ENCODE measurements at places on chromosomes 12 and 14. TPM values are rescaled to one million over a fixed set of nuclear protein-coding genes. Genes with fewer than 3 reads are reported as not detected.

- no peak for DNase-seq
These were observed 10.9 kb downstream of the RTL1 start for GRCh38 chr14:100892496-100893227.

DNA sequence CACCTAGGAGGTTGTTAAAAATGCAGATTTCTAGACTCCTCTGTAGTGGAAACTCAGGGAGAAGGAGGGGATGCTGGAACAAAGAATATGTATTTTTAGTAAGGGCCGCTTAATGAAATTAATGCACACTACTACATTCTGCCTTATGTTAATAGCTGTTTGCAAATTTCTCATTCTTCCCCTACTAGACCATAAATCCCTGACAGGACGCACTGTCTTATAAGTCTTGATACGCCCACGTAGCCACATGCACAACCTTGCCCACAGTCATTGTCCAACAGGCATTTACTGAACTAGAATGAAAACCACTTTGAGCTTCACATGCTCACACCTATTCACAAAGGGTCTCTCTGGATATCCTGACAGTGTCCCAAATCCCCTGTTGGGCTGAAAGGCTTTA, 10.5 kb downstream of the KRT2 start:
- DNase-seq, result peak; percentile 74

DNA sequence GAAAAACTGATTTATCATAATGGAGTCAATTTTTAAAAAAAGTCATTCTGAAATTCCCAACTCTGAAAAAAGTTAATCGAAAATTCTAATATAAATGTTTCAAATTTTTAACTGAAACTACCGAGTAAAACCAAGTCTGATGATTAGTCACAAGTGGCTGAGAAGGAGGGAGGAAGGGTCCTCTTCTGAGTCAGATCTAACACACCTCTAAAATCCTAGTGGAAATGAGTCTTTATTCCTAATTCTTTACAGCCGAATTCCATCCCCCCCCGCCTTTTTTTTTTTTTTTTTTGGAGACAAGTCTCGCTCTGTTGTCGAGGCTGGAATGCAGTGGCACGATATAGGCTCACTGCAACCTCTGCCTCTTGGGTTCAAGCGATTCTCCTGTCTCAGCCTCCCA, 37.9 kb downstream of the RAD9B start:
- no peak for DNase-seq

- DNase-seq, result no peak
These were observed 21.7 kb downstream of the TMBIM6 start for GRCh38 chr12:49763006-49763591.

- no peak for DNase-seq
These were observed 670.6 kb downstream of the SLC16A7 start for GRCh38 chr12:60266381-60266852.

GRCh38 chr14:26400373-26400772, 197.5 kb downstream of the NOVA1 start:
- DNase-seq, result no peak

DNA sequence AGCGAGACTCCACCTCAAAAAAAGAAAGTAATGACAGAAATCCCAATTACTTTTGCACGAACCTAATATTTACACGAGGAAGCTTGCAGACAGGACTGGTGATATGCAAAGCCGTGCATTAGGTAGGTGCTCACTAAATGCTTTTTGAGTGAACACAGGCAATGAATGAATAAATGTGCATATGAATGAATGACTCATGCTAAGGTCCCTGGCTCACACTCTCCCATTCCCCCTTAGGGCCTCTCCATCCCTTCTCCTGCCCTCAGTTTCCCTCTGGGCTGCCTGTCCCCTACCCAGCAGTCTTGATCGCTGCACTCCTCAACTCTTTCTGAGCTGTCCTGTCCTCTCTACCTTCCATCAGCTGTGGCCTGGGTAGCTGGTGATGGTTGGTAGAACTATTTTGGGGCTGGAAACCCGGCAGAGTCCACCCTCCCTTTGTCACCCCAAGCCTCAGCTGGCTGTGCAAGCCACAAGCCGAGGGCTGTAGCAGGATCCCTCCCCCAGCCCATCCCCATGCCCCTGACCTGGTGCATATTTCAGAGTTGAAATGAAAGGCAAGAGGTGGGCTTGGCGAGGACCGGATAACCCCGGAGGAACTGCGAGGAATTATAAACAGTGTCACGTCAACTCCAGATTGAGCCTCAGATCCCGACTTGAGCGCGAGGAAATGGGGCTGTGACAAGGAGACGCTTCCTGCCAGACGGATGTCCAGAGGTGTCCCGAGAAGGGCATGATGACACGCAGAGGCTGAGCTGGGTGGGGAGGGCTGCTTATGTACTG, 191.7 kb upstream of the GSC start:
- DNase-seq, result peak; percentile 89

GRCh38 chr14:99125113-99125512, 146.9 kb downstream of the BCL11B start:
- peak; percentile 68 for DNase-seq

DNA sequence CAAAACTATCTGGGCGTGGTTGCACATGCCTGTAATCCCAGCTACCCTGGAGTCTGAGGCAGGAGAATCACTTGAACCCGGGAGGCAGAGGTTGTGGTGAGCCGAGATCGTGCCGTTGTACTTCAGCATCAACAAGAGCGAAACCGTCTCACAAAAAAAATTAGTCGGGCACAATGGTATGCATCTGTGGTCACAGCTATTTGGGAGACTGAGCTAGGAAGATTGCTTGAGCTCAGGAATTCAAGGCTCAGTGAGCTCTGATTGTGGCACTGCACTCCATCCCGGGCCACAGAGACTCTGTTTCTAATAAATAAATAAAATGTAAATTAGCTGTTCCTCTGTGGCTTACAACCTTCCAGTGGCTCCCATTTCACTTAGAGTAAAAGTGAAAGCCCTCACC, 28.0 kb downstream of the RCOR1 start:
- DNase-seq, result no peak

GRCh38 chr12:41221491-41221890, 33.4 kb downstream of the PDZRN4 start:
- DNase-seq, result no peak

DNA sequence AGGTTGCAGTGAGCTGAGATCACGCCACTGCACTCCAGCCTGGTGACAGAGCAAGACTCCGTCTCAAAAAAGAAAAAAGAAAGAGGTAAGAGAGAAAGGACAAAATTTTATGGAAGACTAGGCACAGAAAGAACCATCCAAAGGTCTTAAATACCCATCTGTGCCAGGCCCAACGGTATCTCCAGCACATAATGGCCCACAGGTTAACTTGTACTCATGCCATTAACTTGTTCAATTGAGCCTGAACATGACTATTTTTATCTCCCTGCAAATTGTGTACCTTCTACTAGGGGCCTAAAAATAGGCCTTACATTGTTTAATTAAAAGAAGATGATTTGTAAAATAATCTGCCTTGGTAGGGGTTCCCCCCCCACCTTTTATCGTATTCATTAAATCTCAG, 80.2 kb downstream of the RIC8B start:
- no peak for DNase-seq

DNA sequence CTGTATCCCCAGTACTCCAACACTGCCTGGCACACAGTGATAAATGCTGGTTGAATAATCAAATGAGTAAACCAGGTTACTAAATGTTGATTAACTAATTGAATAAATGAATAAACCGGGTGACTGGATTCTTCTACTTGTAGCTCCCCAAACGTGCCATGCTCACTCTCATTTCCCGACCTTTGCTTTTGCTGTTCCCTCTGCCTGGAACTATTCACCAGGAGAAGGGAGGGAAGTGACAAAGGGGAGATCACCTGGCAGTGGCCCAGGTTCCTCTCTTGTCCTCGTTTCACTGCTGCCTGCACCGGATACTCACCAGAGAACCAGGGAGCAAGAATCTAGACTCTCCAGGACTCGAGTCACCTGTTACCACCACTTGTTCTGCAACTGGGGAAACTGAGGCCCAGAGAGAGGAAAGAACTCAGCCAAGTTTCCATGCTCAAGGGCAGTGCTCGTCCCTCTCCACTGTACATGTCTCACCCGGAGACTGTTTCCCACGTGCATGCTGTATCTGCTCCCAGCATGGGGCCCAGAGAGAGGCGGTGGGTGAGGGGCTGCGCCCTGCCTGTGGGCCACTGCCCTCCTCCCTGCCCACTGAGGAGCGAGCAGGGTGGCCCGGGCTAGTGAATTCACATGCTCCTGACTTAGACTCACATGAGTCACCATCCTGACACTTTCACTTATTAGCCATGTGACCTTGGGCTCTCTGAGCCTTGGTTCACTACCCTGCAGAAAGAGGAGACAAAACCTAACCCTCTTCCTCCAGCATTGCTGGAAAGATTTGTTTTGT, 17.7 kb upstream of the POP5 start:
- no peak for DNase-seq

DNA sequence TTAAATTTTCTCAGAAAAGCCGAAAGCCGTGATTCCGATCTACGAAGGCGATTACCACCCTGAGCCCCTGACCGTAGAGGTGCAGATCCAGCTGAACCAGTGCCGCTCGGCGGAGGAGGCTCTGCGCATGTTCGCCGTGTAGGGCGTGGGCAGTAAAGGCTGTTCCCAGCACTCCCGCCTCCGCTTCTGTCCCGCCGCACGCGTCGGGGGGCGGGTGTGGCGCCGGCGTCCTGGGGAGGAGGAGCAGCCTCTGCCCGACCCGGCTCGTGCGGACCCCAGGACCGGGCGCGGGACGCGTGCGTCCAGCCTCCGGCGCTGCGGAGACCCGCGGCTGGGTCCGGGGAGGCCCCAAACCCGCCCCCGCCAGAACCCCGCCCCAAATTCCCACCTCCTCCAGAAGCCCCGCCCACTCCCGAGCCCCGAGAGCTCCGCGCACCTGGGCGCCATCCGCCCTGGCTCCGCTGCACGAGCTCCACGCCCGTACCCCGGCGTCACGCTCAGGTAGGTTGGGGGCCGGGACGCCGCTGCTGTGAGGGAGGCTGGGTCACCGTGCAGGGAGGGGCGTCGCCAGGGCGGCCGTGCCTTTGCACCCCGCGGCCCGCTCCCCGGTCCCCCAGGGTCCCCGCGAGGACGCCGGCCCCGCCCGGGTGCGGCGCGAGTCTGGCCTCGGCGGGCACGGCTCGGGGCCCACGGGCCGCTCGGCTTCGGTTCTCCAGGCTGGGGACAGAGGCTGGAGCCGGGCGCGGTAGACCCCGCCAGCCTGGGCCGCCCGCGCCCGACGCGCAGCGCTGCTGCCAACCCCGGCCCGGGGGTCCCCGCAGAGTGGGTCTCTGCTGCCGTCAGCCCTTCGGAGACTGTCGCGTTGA, at the start of gene B3GNT4:
B3GNT4 (plus strand) TSS at position 409 of the 866 bp plus-strand sequence. CDS start 910 bp downstream, outside the sequence.
- no peak for DNase-seq

- no peak for DNase-seq
These were observed 136.9 kb downstream of the NUAK1 start for GRCh38 chr12:106001837-106002218.

- DNase-seq, result no peak
These were observed 7.8 kb upstream of the MTERF2 start for GRCh38 chr12:106994579-106995220.

DNA sequence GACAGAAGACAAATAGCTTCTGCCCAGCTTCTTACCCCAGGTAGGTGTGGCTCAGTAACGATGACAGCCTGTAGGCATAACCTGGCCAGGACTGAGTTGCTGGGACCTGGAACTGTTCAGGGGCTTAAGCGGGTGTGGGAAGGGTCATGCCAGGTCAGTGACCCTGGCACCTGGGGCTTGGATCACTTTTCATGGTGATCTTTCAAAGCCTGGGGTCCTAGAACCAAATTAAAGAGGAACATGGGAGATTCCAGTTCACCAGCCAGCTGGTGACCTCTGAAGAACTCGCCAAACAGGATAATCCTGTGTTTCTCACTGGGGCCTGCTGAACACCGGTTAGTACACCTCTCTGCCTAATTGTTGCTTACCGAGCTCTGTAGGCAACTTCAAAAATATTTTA, 102.6 kb upstream of the LMNTD1 start:
- no peak for DNase-seq

DNA sequence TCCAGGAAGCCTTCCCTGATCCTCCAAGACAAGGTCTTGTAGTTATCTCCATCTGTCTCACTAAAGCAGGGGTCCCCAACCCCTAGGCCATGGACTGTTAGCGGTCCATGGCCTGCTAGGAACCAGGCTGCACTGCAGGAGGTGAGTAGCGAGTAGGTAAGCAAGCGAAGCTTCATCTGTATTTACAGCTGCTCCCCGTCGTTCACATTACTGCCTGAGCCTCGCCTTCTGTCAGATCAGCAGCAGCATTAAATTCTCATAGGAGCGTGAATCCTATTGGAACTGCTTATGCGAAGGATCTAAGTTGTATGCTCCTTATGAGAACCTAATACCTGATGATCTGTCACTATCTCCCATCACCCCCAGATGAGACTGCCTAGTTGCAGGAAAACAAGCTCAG, 12.4 kb upstream of the NFYB start:
- DNase-seq, result no peak

- DNase-seq, result no peak
These were observed 428.1 kb downstream of the NRXN3 start for GRCh38 chr14:78598046-78598920.

- no peak for DNase-seq
These were observed 63.5 kb downstream of the NINJ2 start for GRCh38 chr12:599756-600155.

- DNase-seq, result no peak
These were observed 12.0 kb upstream of the SLC2A14 start for GRCh38 chr12:7884689-7885088.

DNA sequence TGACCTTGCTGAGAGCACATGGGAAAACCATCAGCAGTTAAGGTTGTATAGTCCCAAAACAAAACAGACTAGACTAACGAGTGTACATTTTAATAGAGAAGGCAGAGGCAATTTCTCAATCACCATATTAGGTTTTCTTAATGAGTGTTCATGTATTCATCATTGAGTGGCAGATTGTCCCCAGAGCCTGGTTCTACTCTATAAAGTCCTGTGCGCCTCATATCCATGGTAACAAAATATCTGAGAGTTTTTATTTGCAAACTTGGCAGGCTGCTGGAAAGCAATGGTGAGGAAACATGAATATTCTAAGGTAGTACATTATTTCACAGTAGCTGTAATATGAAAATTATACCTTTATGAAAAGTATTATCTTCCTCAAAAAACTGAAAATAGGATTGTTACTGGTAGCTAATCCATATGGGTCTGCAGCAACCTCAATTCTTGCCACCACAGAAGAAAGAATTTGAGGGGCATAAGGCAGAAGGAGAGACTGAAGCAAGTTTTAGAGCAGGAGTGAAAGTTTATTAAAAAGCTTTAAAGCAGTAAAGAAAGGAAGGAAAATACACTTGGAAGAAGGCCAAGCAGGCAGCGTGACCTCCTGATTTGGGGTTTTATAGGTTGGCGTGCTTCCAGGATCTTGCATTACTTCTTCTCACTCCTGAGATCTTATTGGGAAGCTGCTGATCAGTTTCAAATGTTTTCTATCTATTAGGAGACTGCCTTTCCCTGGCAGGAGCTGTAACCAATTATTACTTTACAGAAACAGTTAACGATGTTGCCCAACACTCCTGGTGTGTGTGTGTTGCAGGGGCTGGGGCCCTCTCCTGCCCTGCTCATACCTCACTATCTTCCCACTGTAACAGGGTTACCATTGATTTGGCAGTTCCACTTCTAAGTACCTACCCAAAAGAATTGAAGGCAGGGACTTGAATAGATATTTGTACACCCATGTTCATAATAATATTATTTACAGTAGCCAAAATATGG, 154.0 kb upstream of the NUDT4 start:
- peak; percentile 77 for DNase-seq

- DNase-seq, result no peak
These were observed 81.6 kb upstream of the SINHCAF start for GRCh38 chr12:31407562-31407961.

Gene TAS2R7
- not detected for total RNA-seq

Gene GLIPR1L1
- not detected for total RNA-seq

Gene MIP
- not detected for total RNA-seq

Gene IL26
- not detected for total RNA-seq

Gene OR6C74
- not detected for total RNA-seq

Gene MANSC1
- 22.7 TPM for total RNA-seq

Gene TAS2R30
- 2.0 TPM for total RNA-seq

Gene GPR68
- 6.6 TPM for total RNA-seq

Gene LMO3
- 66.1 TPM for total RNA-seq
